ENCODE measurements at places on chromosomes 5 and 9.

DNA sequence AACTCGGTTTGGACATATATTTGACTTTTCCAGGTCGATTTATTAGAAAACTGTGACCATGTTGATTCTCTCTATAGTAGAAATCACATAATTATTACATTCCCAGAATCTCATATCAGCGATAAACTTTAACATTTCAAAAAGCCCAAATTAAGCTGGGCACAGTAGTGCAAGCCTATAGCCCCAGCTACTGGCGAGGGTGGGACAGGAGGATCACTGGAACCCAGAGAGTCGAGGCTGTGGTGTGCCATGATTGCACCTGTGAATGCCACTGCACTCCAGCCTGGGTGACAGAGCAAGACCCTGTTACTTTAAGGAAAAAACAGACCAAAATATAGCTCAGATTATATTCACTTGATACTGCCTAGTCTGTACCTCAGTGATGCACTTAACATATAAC, 128.9 kb downstream of the CPLANE1 start:
- DNase-seq, result no peak

GRCh38 chr9:75083188-75083970, 4.6 kb downstream of the NMRK1 start:
- DNase-seq, result no peak

- no peak for DNase-seq
Observed at GRCh38 chr5:1515921-1516571, 7.7 kb downstream of the LPCAT1 start.

DNA sequence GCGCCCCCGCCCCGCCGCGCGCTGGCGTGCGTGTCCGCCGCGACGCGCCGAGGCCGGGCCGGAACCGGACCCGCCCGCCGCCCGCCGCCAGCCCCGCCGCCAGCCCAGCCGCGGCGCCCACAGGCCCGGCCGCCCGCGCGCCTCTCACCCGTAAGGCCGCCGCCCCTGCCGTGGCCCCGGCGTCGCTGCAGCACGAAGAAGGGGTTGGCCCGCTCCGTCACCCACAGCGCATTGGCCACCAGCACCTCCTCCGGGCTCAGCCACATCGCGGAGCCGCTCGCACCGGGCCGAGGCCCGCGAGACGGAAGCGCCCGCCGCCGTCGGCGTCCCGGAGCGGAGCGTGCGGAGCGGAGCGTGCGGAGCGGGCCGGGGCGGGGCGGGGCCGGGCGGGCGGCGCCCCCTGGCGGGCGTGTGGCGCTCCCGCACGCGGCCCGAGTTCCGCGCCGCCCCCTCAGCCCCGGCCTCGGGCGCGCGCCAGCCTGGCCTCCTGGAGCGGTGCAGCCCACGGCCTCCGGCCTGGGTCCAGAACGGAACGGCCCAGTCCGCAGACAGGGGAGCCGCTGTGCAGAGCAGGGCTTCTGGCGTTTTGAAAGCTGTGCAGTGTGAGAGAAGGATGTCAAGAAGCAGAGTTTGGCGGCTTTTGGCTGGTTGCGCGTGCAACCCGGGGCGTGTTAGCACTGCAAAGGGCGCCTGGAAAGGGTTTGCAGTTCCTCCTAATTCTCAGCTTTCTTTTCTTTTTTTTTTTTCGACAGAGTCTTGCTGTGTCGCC, at the start of gene TBC1D9B:
Gene TBC1D9B, minus strand, starts transcription at position 342 of the 769 bp plus-strand sequence. Its CDS starts 76 bp downstream, at position 266.
- DNase-seq, result peak; percentile 19

- no peak for DNase-seq
Observed at GRCh38 chr5:173238312-173239232, 3.6 kb upstream of the NKX2-5 start.

GRCh38 chr9:121362813-121363621, 7.0 kb downstream of the STOM start:
- DNase-seq, result no peak

DNA sequence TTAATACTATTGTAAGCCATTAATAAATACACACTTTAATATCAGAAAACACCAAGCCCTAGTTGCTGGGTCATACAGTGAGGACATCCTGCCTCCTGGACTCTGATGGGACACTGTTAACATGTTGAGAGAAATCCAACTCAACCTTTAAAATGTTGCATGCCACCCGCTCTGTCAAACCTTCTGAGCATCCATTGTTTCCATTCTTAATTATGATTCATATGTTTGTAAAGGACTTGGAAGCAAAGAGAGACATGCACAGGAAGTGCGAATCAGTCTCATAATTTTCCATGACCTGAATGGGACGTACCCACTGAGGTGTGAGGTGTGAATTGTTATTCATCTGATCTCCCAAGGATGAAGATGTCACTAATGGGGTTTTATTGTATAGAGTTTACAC, 186.4 kb downstream of the CAAP1 start:
- no peak for DNase-seq

DNA sequence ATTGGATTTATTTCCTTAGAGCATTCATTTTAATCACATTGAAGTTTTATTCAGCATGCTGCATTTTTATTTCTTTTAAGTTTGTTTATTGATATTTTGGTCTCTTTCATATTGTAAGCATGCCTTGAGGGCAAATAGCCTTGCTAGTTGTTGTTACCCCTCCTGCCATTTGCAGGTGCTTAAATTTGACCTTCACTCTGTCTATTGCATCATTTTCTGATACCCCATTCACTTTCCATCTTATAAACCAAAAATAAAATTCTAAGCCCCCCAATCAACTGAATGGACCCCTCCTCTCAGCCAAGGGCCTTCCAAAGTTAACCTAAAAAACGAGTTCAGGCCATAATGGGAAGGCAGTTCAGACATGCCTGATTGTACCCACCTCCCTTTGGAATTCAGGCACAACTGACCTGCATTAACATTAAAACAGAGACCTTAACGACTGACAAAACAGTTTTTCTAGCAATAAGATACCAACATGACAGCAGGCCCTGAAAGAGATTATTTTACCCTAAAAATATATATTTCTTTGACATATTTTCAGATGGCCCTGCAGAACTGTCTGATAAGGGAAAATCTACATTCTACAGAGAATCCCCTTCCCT, 32.1 kb downstream of the TARS1 start:
- DNase-seq, result no peak
